ENCODE measurements at places on chromosomes 1 and 21.

DNA sequence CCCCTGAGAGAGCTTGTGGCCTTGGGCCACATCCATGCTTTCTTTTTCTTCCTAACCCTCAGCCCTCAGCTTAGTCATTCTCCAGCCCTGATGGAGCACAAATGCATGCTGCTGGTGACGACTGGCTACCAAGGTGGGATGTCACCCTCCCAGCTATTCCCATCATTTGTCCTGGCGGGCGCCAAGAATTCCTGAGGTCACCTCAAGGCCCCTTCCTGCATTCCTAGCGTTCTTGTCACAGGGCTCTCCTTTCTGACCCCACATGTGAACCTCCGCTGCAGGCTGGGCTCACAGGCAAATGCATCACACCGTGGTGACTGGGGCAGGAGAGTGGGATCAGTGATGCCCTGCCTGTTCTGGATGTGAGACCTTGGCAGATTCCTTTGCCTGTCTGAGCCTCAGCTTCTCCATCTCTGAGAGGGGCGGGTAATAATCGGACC, 53.4 kb upstream of the IFFO2 start:
- no peak for DNase-seq

GRCh38 chr1:164561472-164561871, 2.5 kb downstream of the PBX1 start:
- no peak for DNase-seq

DNA sequence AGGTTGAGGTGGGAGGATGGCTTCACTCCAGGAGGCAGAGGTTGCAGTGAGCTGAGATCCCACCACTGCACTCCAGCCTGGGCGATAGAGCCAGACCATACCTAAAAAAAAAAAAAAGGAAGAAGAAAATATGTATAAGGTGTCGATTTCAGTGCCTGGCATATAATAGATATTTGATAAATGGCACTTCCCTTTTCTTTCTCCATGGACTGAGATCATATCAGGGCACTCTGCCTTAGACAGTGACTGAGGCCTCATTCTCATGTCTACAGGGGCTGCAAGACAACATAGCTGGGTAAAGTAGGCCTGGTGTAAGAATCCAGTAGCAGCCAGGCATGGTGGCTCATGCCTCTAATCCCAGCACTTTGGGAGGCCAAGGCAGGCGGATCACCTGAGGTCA, 21.2 kb downstream of the PCAT6 start:
- DNase-seq: no peak

DNA sequence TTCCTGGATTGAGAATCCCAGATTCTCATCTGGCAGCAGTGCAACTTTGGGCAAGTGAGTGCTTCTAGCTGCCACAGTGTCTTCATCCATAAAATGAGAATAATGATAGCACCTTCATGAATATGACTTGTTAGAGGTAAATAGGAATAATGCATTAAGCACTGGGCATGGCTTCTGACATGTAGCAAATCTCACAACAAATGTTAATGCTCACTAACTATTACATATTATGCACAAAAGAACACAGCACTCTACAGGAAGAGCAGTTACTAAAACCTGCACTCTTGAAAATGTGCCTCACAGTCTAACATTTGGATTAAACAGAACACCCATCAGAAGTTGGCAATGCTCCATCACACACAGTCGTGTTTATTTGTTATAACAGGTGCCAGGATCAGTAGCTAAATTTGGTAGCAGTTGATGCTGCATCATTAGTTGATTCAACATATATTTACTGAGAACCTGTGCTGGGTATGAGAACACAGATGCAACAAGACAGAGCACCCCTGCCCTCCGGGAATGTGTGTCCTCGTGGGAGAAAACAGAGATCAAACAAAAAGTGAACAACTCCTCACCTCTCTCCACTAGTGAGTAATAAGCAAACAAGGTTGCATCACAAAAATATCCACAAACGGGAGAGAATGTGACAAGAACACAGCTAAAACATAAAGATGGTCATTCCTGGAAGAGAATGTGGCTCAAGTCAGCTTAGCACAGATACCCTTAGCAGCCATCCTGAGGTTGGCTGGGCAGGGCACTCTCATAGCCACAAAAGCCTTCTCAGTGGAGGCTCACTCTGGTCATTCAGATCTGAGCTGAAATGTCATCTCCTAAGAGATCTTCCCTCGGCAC, 26.2 kb upstream of the LBR start:
- no peak for DNase-seq

DNA sequence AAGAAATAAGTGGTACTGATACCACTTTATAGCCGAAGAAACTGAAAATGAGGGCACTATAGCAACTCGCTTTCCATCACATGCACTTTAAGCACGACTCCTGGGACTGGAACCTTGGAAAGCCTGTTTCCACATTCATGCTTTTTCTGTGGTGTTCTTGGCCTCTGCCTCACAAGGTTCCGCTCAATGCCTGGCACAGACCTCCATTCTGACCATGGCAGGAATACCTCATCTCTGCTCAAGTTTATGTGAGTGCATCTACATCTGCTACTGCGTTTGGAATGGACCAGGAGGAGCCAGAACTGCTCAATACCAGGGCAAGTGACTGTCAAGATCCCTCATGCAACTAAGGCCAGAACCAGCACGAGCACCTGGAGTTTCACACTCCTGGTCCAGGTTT, 11.6 kb downstream of the NGF start:
- no peak for DNase-seq

DNA sequence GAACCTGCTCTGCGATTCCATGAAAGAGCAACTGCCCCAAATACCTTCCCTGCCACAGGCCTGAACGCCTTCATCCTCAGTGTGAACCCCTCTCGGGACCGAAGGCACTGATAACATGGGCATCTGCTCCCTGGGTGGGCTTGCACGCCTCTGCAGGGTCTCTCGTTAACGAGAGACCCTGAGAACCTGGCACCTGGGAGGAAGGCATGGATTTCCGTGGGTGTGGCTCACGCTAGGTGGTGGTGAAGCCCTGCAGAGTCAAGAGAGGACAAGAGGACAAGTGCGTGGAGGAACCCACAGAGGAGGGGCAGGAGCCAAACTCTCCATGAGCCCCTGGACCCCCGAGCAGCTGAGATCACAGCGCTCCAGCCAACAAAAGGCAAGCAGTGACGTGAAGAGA, 26.8 kb upstream of the COL6A2 start:
- DNase-seq: no peak

DNA sequence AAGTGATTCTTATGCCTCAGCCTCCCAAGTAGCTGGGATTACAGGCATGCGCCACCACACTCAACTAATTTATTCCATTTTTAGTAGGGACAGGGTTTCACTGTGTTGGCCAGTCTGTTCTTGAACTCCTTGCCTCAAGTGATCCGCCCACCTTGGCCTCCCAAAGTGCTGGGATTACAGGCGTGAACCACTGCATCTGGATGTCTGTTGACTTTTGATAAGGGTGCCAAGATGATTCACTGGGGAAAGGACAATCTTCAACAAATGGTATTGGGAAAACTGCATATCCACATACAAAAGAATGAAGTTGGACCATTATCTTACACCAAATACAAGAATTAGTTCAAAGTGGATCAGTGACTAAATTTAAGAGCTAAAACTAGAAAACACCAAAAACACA, 19.8 kb downstream of the RO60 start:
- no peak for DNase-seq

Measured in hindlimb muscle (tissue), 1 donor.